ENCODE measurements at places on chromosomes 2 and 18. TPM values are rescaled to one million over a fixed set of nuclear protein-coding genes. Genes with fewer than 3 reads are reported as not detected.

PROM2 gene
- total RNA-seq: 0.32 TPM

SLC25A12 gene
- total RNA-seq: 21.8 TPM

TMEM17 gene
- total RNA-seq: 3.4 TPM

PCARE gene
- not detected for total RNA-seq

HOXD3 gene
- total RNA-seq: 6.4 TPM

RAB27B gene
- 27.6 TPM for total RNA-seq

FAM161A gene
- total RNA-seq: 2.3 TPM

MAL gene
- not detected for total RNA-seq

GKN1 gene
- 0.26 TPM for total RNA-seq

SLC25A52 gene
- 0.11 TPM for total RNA-seq

KCNIP3 gene
- 3.5 TPM for total RNA-seq

PRSS56 gene
- not detected for total RNA-seq

CPO gene
- 0.32 TPM for total RNA-seq

SPATA3 gene
- not detected for total RNA-seq

GBX2 gene
- not detected for total RNA-seq

POTEJ gene
- total RNA-seq: not detected

FABP1 gene
- not detected for total RNA-seq

NMUR1 gene
- total RNA-seq: 0.26 TPM

CYP27C1 gene
- total RNA-seq: 2.4 TPM

FRZB gene
- 1.4 TPM for total RNA-seq

DPP4 gene
- total RNA-seq: 81.0 TPM

GAD1 gene
- under 0.01 TPM for total RNA-seq

UGT1A5 gene
- not detected for total RNA-seq

COLEC11 gene
- not detected for total RNA-seq

GALNT5 gene
- total RNA-seq: 59.5 TPM

SIX3 gene
- total RNA-seq: not detected

SCG2 gene
- 6.8 TPM for total RNA-seq

ASXL3 gene
- not detected for total RNA-seq

CD8B2 gene
- total RNA-seq: 0.13 TPM

EFR3B gene
- 5.4 TPM for total RNA-seq

PSTPIP2 gene
- 9.9 TPM for total RNA-seq

PAPOLG gene
- 20.9 TPM for total RNA-seq

GRHL1 gene
- total RNA-seq: 0.78 TPM

MROH2A gene
- not detected for total RNA-seq

GULP1 gene
- total RNA-seq: 114 TPM

TMEM200C gene
- total RNA-seq: under 0.01 TPM

CCDC68 gene
- total RNA-seq: 1.3 TPM

SPEG gene
- 18.6 TPM for total RNA-seq

SMYD5 gene
- 19.3 TPM for total RNA-seq

RNF152 gene
- 10.6 TPM for total RNA-seq

IL36B gene
- not detected for total RNA-seq

TRIM54 gene
- total RNA-seq: not detected

COL6A3 gene
- total RNA-seq: 2,116 TPM

AGXT gene
- total RNA-seq: not detected

CASP10 gene
- 0.52 TPM for total RNA-seq

Measured in articular chondrocyte of knee joint (primary cell).